ENCODE measurements at places on chromosomes 1 and 21.

DNA sequence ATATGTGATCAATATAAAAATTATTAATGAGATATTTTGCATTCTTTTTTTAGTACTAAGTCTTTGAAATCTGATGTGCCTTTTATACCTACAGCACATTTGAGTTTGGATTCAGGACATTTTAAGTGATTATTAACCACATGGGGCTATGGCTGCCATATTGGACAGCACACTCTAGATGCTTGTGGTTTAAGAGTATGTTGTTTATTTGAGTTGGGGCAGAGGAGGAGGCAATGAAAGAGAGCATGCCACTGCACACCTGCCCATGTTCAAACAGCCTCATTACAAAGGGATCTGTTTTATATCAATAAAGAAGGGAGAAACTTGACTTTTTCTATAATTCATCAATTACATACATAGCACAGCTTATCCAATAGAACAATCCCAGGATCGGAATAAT lies 99.4 kb upstream of the EDEM3 start:
- DNase-seq: no peak

- no peak for DNase-seq
Observed at GRCh38 chr1:113215015-113215414, 142.0 kb downstream of the LRIG2 start.

DNA sequence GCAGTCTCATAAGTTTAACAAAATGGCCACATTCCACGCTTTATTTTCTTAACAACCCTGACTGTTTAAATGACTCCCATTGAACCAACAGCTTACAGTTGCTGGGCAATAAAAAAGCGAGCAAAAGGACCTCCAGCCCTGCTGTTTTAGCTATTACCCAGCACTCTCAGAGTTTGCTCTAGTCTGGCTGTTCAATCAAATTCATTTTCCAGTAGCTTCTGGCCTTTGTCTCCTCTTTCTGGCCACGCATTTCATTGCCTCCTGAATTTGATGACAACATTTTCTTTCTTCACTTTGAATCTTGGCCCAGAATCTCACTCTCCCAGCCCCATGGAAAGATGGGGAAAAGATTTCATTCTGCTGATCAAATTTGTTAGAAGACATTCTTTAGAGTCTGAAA lies 44.1 kb upstream of the DOCK7 start:
- DNase-seq: no peak

DNA sequence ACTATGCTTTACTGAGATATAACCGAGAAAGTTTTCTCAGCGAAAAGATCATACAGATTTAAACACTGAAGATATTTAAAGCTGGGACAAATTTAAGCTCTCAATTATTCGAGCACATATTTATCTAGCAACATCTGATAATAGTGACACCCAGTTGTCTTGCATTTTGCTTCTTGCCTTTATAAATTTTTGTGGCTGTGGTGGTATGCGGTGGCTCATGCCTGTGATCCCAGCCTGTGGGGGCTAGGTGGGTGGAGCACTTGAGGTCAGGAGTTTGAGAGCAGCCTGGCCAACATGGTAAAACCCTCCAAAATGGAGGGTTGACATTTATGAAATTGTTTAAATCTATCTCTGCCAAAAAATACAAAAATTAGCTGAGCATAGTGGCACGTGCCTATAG lies 312.2 kb downstream of the SPATA17 start:
- no peak for DNase-seq
